ENCODE measurements at places on chromosomes 1 and 21.
A peak's percentile ranks its signal among the peaks of the same experiment; 100 is the strongest.

GRCh38 chr1:236284291-236284721 lies 2.5 kb upstream of the ERO1B start:
- DNase-seq: peak; percentile 5

GRCh38 chr1:114718661-114719423 lies 2.3 kb upstream of the NRAS start:
- DNase-seq: no peak

- DNase-seq: no peak
Observed at GRCh38 chr1:165364568-165365133, 8.1 kb upstream of the LMX1A start.

DNA sequence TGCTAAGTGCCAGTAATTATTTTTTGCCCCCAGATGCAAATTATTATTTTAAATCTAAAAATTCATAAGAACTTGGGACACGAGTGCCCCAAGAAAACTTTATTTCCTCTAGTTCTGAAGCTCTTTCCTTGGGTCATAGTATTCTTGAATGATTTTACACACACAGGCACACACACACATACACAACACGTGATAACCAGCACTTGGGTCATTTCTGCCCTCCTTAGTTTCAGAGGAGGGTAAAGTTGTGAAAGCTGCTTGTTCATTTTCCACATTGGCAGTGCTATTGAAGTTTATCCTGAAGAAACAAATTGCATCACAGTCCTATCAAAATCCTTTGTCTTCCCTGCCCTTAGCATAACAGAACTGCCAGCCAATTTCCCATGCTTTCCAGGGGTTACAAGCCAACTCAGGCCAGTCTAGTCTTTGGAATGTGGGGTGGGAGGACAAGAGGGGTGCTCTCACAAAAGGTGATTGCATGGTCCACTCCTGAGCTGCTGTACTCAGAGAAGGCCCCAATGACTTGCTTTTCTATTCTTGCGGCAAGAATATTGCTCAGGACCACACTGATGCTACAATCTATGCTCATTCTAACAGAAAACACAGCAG lies 98.5 kb upstream of the POGK start:
- peak; percentile 34 for DNase-seq

DNA sequence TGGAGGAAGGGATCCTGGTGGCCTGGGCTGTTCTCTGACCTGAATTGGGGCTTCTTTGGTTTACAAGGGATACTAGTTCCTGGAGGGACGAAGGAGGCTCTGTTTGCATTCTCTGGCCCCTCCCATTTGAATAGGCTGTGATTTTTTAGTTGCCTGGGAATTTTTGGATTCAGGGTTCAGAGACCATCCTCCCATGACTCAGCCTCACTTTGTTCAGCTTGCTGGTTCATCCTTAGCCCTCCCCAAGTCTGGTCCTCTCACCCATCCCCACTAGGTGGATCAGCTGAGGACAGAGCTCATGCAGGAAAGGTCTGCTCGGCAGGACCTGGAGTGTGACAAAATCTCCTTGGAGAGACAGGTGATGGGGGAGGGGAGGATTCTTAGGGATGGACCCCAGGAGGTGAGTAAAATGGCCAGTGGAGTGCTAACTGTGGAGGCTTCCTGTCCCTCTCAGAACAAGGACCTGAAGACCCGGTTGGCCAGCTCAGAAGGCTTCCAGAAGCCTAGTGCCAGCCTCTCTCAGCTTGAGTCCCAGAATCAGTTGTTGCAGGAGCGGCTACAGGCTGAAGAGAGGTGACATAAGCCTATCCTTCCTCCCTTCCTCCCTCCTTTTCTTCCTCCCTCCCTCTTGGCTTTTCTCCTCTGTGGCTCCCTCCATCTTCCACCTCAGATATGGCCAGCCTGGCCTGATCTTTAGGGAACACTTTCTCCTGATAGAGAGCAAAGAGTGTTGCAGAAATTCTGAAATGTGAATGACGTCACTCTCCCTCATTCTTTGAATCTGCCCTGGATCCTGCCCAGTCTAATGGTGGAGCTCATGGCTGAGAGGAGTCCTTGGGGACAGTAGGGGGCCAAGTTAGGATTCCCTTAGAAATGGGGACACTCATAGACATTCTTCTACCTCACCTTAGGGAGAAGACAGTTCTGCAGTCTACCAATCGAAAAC lies 4.5 kb upstream of the TUFT1 start:
- DNase-seq: no peak

GRCh38 chr1:187641463-187641862 lies 812.7 kb downstream of the PLA2G4A start:
- DNase-seq: no peak

GRCh38 chr1:50427086-50427817 lies 4.0 kb upstream of the DMRTA2 start:
- DNase-seq: peak; percentile 41

- DNase-seq: no peak
Observed at GRCh38 chr1:238652346-238652968, 733.9 kb upstream of the CHRM3 start.

DNA sequence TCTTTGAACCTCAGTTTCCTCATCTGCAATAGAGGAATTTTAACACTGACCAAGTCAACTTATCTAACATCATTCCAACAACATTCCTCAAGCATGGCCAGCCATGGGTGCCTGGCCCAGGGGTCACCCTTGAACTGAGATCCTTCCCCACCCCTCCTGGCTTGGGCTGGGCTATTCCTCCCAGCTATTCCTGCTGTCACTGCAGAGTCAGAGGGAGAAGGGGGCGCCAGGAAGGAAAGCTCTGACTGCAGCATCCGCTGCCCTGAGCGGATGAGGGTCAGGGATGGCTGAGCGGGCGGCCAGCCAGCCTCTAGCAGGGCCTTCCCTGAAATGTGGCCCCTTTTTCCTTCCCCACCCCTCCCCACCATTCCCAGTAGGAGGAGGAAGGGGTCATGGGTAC lies 3.1 kb downstream of the TINAGL1 start:
- no peak for DNase-seq

- DNase-seq: peak; percentile 33
Observed at GRCh38 chr1:8863794-8864233, 14.7 kb downstream of the ENO1 start.

DNA sequence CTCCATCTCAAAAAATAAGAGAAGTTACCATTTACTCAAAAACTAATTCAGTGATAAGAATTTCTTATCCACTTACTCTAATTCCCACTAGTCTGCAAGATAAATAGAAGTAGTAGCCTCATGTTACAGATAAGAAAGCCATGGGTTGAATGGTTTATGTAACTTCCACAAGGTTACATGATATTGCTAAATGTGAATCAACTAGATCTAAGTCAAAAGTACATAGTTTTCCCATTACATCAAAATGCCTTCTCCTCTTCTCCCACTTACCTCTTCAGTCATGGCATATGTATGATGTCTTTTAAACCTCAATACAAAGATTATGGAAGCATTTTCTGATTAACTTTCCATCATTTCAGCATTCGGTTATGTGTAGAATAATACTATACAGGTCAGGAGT lies 108.5 kb downstream of the ASH1L start:
- DNase-seq: no peak

DNA sequence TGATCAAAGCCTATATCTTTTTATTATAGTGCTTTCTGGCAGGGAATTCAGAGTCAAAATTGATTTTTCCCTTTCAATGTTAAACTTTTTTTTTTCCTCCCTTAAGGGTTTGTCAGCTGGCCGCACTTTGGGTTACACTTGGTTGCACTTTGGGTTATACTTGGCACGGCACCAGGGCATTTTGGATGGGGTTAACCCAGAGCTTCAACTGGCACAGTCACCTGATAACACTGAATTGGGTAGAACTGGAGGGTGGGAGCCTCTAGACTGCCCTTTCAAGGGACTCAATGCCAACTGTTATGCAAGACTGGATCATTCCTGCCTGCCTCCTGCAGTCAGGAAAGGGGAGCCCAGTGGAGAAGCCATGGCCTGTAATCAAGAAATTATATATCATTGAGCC lies 211.5 kb downstream of the KCNJ6 start:
- no peak for DNase-seq

DNA sequence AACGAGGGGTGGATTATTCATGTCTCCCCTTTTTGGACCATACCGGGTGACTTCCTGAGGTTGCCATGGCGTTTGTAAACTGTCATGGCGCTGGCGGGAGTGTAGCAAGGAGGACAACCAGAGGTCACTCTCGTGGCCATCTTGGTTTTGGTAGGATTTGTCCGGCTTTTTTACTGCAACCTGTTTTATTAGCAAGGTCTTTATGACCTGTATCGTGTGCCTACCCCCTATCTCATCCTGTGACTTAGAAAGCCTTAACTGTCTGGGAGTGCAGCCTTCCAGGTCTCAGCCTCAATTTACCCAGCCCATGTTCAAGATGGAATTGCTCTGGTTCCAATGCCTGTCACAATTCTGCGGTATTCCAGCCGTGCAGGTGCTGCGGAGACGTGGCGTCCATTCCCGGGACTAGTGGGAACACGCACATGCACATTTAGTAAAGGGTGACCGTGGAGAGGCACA lies 40.2 kb upstream of the ZNF496 start:
- DNase-seq: no peak

GRCh38 chr1:144551107-144551542 lies 41.6 kb upstream of the PPIAL4F start:
- peak; percentile 30 for DNase-seq

- DNase-seq: no peak
Observed at GRCh38 chr21:34859976-34860653, 189.0 kb downstream of the RUNX1 start.

DNA sequence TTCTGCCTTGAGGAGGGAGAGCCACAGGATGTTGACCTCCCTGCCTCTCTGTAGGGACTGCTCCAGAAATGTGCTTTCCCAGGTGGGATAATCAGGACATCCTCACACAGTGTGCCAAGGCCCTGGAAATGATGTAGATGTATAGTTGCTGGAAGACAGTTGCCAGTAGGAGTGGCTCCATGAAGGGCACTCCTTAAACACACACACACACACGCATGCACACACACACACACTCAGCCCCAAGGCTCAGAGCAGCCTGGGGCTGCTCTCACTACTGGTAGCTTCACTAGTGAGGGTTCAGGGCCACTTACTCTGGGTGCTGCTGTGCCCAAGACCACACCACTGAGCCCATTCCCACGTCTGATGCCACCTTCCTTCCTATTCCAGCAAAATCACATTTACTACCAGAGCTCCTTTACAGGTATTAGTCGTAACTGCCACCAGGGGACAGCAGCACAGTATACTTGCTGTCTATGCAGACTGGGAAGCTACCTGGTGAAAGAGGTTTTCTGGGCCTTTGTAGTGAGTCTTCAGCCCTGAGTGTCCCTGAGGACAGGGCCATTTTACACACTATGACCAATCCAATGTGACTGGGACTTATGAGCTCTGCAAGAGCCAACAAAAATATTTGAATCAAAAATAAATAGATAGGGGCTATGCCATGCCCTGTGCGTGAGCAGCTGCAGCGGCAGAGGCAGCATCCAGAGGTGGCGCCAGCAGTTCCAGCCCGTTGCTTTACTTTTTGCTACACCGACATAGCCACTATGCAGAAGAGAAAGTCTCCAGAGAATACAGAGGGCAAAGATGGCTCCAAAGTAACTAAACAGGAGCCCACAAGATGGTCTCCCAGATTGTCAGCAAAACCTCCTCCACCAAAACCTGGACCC lies 15.0 kb downstream of the CRNN start:
- DNase-seq: peak; percentile 88
